Central memory CD8-positive, alpha-beta T cell (primary cell): ENCODE measurements at places on chromosomes 16 and 17.

DNA sequence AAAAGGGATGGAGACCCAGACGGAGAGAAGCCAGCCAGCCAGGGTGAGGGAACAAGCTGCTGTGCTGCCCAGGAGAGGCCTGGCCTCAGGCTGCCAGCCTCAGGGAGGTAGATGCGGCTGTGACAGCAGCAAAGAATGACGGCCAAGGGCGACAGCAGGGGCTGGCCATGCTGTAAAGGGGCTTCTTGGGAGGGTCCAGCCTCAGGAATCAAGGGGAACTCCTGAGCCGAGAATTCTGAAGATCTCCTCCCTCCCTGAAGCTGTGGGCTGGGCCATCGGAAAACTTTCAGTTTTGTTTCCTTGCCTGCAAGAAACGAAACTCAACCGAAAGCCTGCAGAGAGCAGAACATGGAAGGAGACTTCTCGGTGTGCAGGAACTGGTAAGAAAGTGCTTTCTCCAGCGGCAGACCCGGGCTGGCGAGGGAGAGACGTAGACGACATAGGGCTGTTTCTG is at the start of gene XAF1:
TSS of gene XAF1 (plus strand) at position 316 of the 454 bp plus-strand sequence. CDS start at position 349, 33 bp downstream.
- no peak for DNase-seq

GRCh38 chr17:43200127-43200526 is 11.5 kb upstream of the TMEM106A start:
- no peak for DNase-seq

DNA sequence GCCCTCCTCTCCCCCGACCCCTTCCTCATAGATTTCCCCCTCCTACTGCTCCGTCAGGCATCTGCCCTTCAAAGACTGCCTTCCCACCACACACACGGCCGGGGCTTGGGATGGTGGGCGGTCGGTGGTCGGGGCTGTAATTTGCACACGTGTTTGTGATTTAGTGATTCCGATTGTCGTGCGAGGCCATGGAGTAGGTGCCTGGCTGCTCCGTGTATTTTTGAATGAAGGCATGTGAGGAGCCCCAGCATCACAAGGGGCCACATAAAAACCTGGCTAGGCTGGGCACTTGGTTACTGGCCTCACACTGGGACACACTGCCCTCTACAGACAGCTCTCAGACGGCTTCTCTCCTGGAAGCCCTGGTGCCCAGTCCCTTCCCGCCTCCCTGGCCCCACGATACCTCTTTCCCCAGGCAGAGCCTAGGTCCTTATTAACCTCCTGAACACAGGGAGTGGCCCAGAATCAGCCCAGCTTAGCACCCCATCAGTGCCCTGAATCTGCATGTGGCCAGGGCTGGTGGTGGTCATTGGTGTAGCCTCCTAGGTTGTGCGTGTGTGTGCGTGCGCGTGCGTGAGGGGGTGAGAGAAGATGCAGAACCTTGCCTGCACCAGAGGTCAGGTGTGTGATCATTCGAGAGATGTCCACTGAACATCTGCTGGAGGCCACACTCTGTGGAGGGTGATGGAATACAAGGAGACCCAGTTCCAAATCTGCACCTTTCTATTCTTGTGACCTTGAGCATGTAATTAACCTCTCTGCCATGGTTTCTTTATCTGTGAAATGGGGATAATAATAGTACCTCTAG is 1.3 kb upstream of the SOCS1 start:
- DNase-seq = no peak

- no peak for DNase-seq
Observed at GRCh38 chr17:15343749-15344148, 2.4 kb upstream of the TEKT3 start.

DNA sequence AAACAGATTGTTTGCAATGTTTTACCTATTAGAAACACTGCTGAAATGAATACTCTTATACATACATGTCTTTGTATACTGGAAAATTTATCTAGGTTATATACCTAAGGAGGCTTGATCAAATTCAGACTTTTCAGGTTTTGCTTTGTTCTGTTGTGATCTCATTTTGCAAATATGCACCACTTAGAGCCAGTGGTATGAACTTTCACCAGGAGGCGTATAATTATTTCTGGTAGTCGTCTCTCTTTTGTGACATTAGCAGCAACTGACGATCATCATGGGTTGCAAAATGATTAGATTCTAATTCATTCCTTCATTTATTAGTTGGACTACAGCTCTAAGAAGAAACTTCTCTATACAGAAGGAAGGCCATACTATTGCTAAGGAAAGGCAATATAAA is 26.9 kb downstream of the AP1G1 start:
- DNase-seq = no peak

- no peak for DNase-seq
Observed at GRCh38 chr17:64063766-64064224, 43.4 kb upstream of the ICAM2 start.

DNA sequence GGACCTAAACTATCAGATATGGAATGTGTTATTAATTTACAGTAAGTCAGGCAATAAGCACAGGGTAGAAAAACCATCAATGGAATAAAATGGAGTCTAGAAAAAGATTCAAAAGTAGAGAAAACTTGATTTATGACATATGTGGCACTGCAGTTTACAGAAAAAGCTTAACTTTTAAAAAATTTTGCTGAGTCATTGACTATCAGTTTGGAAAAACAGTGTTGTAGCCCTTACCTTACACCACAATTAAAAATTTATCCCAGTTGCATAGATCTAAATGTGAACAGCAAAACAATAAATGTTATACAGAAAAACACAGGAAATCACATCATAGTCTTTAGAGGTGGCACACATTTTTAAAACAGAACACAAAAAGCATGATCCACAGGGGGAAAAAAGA is 108.5 kb downstream of the USP22 start:
- no peak for DNase-seq
